ENCODE measurements at places on chromosomes 13 and 19.

DNA sequence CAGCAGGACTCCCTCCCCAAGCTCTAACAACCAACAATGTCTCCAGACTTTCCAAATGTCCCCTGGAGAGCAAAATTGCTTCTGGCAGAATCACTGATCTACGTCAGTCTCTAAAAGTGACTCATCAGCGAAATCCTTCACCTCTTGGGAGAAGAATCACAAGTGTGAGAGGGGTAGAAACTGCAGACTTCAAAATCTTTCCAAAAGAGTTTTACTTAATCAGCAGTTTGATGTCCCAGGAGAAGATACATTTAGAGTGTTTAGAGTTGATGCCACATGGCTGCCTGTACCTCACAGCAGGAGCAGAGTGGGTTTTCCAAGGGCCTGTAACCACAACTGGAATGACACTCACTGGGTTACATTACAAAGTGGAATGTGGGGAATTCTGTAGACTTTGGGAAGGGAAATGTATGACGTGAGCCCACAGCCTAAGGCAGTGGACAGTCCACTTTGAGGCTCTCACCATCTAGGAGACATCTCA lies 6.2 kb upstream of the CEACAM5 start:
- DNase-seq, result no peak

DNA sequence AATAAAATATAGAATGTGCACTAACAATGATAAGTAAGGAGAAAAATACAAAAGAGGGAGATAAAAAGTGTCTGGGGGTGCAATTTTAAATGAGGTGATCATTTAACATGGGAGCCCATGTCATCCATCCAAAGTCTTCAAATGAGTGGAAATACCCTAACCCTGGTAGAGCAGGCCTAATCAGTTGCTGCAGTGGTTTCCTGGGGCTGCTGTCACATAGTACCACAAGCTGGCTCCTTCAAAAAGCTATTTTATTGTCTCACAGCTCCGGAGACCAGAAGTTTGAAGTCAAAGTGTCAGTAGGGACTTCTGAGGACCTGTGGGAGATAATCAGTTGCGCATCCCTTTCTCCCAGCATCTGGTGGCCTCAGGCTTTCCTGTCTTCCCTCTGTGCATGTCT lies 717.9 kb downstream of the DIAPH3 start:
- no peak for DNase-seq

DNA sequence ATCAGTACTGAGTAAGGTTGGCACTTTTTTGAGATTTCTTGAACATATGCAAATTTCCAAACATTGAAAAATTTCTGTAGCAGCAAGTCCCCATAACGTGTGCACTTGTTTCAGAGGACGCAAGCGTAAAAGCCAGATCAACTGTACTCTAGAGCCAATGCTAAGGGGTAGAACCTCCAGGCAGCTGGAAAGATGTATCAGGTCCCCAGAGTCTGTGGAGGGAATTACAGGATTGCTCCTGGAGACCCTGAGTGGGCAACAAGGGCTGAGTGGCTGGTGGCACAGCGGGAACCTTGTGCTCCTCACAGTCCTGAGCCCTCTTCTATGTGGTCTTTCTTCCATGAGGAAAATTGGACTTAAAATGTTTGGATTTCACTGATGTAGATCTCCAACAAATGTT lies 53.9 kb upstream of the AMER2 start:
- no peak for DNase-seq

DNA sequence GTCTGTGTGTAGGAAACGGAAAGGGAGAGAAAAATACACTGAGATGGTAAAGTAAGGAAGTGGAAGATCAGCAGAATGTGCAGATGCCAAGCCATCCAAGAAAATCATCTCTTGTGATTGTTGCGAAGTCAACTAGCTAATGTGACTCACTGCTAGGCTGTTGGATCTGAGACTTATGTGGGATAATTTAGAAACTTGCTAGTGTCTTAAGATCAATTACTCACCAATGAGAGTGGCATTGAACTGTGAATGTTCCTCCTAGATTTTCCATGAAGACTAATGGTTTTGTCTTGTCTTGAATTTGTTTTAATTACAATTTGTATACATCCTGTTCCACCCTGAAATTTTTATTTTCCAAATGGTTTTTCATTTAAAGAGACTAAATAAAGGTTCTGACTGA lies 771.6 kb downstream of the EFNB2 start:
- DNase-seq, result no peak

DNA sequence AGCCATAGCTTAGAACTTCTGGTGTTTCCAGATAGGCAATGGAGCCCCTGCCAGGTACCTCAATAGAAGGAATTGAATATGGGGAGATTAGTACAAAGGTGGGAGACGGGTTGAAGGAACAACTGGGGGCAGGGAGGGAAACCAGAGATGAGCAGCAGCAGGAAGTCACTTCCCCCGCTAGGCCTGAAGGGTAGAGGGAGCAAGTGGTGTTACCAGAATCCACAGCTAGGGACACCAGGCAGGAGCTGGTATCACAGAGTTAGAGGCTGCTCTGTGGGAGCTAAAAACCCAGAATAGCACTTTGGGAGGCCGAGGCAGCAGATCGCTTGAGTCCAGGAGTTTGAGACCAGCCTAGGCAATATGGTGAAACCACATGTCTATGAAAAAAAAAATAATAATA lies 15.3 kb upstream of the HNRNPUL1 start:
- no peak for DNase-seq

- no peak for DNase-seq
These were observed 665 bp upstream of the ATG4D start for GRCh38 chr19:10543059-10543419.

All from KG1 (cell line).